Small intestine (tissue), 16 donors: ENCODE measurements at places on chromosomes 2 and 18. TPM values are rescaled to one million over a fixed set of nuclear protein-coding genes. Genes with fewer than 3 reads are reported as not detected.

GRCh38 chr2:225637259-225637658, 237.7 kb downstream of the NYAP2 start:
- H3K4me1 ChIP-seq: no peaks in the 10 kb centered on the region
- H3K4me3 ChIP-seq: no peak overlapping the region
- H3K27ac ChIP-seq: no peak overlapping the region
- DNase-seq: peak; percentile 1
- H3K36me3 ChIP-seq: no peaks in the 10 kb centered on the region

- H3K36me3 ChIP-seq: peaks cover 7% of the 10 kb centered on the region
- H3K27me3 ChIP-seq: no peaks in the 10 kb centered on the region
- H3K27ac ChIP-seq: no peak overlapping the region
- no peak overlapping the region for H3K4me3 ChIP-seq
- no peak for DNase-seq
Measured at GRCh38 chr18:70024829-70025228, 77.2 kb upstream of the CD226 start.

- peaks cover 3% of the 10 kb centered on the region for H3K4me1 ChIP-seq
- no peaks in the 10 kb centered on the region for H3K27me3 ChIP-seq
- peak; percentile 15 for DNase-seq
- no peak overlapping the region for H3K4me3 ChIP-seq
Measured at GRCh38 chr2:25480561-25480960, 138.8 kb upstream of the DNMT3A start.

DNA sequence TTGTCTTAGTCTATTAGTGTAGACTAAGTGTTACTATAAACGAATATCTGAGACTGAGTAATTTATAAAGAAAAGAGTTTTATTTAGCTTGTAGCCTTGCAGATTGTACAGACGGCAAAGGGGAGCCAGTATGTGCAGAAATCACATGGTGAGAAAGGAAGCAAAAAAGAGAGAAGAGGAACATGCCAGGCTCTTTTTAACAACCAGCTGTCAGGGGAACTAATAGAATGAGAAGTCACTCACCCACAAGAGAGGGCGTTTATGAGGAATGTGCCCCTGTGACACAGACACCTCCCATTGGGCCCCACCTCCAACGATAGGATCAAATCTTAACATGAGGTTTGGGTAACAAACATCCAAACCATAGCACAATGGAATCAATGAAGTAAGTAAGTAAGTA, 20.6 kb upstream of the ZNF804A start:
- no peak overlapping the region for H3K4me3 ChIP-seq
- no peaks in the 10 kb centered on the region for H3K36me3 ChIP-seq
- H3K27ac ChIP-seq: no peak overlapping the region
- H3K27me3 ChIP-seq: no peaks in the 10 kb centered on the region
- DNase-seq: no peak

DNA sequence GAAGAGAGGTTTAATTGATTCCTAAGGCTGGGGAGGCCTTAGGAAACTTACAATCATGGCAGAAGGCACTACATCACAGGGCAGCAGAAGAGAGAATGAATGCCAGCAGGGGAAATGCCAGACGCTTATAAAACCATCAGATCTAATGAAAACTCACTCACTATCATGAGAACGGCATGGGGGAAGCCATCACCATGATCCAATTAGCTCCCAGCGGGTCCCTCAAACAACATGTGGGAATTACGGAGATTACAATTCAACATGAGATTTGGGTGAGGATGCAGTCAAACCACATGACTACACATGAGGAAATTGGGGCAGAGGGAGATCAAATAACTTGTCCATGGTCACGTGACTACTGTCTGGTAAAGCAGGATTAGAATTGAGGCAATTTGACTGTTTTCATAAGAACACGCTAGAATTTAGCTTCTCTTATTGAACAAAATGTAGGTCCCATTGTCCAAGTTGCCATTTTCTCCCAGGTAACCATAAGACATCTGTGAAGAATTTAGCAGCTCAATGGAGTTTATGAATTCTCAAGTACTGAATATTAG, 445.1 kb upstream of the CDH20 start:
- H3K36me3 ChIP-seq: no peaks in the 10 kb centered on the region
- no peak overlapping the region for H3K4me3 ChIP-seq
- H3K27me3 ChIP-seq: no peaks in the 10 kb centered on the region
- H3K27ac ChIP-seq: no peak overlapping the region
- no peak for DNase-seq

The REL gene
- polyA plus RNA-seq: 3.5 TPM

The SERPINB10 gene
- polyA plus RNA-seq: not detected

The AKAIN1 gene
- polyA plus RNA-seq: not detected
